ENCODE measurements at places on chromosomes 13 and 19. TPM values are rescaled to one million over a fixed set of nuclear protein-coding genes. Genes with fewer than 3 reads are reported as not detected.

Gene TINCR
- 0.74 TPM for total RNA-seq

Gene SCEL
- not detected for total RNA-seq

- DNase-seq = no peak
These were observed 427 bp downstream of the RTBDN start for GRCh38 chr19:12833738-12834565.

GRCh38 chr13:50437252-50437651 lies 406.2 kb downstream of the DLEU7 start:
- DNase-seq = no peak

GRCh38 chr19:35879068-35879467 lies 10.7 kb downstream of the APLP1 start:
- no peak for DNase-seq

DNA sequence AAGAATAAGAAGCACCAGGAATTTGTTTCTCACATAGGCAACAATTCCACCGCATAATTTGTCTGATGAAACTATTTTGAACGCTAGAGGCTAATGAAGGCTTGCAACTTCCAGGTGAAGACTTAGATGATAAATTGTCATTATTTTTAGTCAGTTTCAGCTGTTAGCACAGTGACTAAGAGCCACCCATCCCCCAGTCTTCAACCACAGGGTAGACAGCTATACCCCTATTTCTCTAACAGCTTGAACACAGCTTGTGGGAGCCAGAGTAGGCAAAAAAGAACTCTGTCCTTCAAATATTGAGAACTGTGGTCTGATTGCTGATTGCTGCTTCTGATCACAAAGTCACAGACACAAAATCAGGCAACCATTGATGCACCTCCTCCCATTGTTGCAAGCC lies 1124.8 kb upstream of the PRR20A start:
- no peak for DNase-seq

DNA sequence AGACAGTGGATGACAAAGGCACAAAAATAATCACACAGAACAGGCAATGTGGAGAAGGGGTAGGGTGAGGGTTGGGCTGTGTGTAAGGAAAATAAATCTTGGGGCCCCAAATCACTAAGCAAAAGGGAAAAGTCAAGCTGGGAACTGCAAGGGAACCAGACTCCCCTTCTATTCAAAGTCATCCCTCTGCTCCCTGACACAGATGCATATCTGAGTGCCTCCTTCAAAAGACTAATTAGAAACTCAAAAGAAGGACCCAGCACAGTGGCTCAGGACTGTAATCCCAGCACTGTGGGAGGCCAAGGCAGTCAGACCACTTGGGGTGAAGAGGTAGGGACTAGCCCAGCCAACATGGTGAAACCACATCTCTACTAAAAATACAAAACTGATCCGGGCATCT lies 18.3 kb downstream of the ZNF611 start:
- DNase-seq = no peak

DNA sequence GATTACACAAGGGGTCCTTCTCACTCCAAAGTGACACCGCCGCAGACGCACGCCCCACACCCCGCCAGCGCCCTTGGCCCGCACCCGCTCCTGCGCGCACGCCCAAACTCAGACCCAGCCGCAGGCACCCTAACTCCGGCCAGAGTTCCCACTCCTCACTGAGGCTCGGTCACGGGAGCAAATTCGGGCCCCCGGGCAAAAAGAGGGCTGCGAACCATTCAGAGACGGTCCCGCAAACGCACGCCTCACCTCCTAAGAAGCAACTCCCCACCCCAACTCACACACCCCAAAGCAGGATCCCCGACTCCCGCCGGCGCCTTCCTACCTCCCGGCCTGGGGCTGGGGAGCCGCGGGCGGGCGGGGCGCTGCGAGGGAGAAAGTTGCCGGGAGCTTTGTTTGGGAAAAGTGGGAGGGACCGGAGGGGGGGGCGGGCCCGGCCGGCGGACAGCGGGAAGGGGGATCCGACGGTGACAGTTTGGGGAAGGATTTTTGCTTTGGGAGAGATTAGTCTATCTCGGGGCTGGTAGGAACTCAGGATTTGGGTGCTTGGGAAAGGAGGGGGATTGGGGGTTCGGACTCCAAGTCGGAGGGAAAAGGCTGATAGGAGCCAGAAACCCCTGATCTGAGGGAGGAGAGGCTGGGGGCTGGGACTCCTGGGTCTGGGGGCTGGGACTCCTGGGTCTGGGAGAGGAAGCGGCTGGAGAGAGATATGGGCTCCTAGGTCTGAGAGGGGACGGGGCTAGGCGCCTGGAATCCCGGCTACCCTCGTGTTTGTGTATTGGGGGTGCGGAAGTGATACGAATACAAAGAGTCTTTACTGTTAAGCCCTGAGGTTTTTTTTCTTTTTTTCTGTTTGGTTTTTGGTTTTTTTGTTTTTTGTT lies at the start of gene TEAD2:
TSS of gene TEAD2 (minus strand) at position 369 of the 881 bp plus-strand sequence. CDS start 2,341 bp downstream, outside the sequence.
- no peak for DNase-seq

DNA sequence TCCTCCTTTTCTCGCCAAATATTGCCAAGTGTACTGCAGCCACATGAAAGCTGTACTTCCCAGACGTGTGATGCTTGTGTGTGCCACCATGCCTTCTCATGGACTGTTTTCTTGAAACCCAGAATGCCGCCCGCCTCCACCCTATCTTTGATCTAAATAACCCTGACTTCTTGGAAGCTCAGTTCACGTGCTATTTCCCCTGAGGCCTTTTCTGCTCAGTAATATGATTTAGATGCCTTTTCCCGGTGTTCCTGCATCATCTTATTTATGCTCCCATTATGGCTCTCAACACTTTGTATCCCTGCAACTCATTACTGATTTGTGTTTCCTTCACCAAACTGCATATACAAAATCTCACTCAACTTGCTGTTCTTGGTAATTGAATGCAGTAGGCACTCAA lies 116.1 kb downstream of the USP12 start:
- no peak for DNase-seq

GRCh38 chr19:8487137-8487851 lies 15.1 kb downstream of the PRAM1 start:
- DNase-seq = peak; percentile 66
